ENCODE measurements at places on chromosomes 5 and 9.

DNA sequence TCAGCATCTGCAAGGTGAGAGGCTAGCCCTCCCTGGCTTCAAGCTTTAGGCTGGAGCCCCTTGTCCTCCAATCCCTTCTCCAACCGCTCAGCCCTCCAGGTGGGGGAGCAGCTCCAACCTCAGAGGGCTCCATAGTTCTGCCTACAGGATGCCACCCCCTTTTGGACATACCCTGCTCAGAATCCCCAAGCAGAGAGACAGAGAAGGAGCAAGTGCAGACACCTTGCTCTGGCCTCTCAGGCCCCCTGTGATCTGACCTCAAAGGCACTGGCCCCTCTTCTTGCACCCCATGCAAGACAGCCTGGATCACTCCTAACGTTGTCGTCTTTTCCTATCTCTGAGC, 101.6 kb downstream of the C5orf15 start:
- DNase-seq, result no peak

- peak; percentile 73 for DNase-seq
These were observed at the start of gene FAM78A for GRCh38 chr9:131276094-131276888. Gene FAM78A, minus strand, starts transcription at chr9:131276510. Its CDS starts 331 bp downstream, at chr9:131276179.

DNA sequence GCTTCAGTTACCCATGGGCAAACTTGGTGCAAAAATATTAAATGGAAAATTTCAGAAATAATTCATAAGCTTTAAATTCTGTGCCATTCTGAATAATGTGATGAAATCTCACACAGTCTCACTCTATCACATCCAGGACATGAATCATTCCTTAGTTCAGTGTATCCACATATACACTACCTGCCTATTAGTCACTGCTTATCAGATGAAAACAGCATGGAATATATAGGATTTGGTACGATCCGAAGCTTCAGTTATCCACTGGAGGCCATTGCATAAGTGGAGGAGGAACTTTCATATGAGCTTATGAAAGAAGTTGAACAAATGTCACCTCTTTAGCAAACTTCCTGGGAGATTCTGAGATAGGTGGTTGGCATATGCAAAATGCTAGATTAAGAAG, 64.2 kb downstream of the GAPVD1 start:
- DNase-seq, result no peak

DNA sequence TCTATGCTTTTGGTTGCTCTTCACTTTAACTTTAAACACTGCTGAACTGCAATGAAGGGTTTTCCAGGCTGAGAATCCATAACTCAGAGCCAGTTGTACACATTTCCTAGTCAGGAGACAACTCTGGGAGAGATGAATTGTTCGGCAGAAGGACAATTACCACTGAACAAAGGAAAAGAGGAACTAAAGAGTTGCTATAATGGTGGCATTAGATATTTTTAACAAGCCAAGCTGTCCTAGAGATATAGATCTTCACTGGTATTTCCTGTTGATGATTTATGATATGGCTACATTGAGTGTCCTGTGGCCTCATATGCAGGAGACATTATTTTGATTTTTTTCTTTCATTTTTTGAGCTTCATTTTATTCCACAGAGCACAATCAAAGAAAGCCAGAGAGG, 219.1 kb upstream of the PCSK5 start:
- no peak for DNase-seq

DNA sequence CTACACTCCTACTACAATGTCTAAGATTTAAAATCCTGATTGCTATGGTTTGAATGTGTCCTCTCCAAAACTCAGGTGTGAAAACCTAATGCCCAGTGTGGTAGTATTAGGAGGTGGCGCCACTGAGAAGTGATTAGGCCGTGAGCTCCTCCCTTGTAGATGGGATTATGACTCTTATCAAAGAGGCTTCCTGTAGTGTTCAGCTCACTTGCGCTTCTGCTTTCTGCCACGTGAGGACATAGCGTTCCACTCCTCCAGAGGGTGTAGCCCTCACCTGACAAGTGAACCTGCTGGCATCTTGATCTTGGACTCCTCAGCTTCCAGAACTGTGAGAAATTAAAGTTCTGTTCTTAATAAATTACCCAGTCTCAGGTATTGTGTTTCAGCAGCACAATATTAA, 33.0 kb upstream of the WHRN start:
- DNase-seq, result no peak

Data from activated naive CD8-positive, alpha-beta T cell treated with anti-CD3 and anti-CD28 coated beads, Interleukin-2, amount 10 ng/mL, durations not matched to agents 7 days and 5 days (primary cell).